ENCODE measurements at places on chromosomes 2 and 18.

DNA sequence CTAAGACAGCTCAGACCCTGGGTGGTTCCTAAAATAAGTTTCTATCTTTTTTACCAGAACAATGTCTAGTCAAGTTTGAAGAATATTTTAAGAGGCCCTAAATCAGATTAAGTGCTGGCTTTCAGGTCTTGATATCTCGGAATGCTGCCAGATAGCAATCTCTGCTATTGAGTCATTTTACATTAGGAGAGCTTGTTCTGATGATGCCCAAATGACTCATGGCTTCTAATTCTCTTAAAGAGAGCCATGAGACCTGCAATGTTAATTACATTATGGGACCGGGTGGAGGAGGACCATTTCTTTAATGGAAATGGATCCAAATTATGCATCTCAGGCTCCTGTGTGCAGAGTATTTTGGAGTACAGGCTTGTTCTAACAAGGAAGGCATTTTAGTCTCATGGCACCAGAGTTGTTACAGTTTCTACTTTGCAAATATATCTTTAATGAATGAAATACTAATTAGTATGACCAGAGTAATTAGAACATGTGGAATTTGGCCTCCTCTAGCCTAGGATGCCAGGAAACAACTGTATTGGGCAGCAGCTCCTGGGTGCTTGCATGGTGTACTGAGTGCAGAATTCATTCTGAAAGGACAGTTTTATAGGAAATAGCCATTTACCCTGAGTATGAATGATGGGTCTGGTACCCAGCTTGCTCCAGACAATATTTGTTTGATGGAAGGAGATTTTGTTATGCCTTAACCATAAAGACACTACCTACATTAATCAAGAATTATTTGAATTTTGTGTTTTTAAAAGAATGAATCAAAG is 94.0 kb upstream of the SULT1C3 start:
- DNase-seq = no peak

GRCh38 chr2:180742801-180743200 is 237.6 kb upstream of the UBE2E3 start:
- DNase-seq = no peak

GRCh38 chr2:217404236-217404760 is 544.4 kb upstream of the TNP1 start:
- DNase-seq = no peak

DNA sequence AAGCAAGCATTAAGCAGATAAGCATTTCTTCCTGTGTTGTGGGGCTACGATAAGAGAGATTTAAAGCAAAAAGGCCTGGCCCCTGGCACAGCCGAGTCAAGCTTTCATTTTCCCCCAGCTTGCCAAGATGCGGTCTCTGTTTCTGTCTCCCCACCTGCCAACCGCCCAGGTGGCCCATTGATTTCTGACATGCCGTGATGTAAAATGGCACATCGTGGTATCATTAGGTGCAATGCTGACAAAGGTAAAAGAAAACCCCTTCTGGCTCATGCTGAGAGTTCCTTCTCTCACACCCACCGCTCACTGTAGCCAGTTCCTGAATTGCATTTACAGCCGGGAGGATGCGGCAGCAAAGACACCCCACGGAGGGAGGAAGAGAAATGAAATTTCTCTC is 62.8 kb downstream of the BOD1L2 start:
- DNase-seq = peak; percentile 2

GRCh38 chr2:3024401-3024935 is 353.1 kb downstream of the EIPR1 start:
- no peak for DNase-seq

- DNase-seq = no peak
Measured at GRCh38 chr2:180656455-180656847, 324.0 kb upstream of the UBE2E3 start.

- peak; percentile 27 for DNase-seq
Measured at GRCh38 chr2:151808258-151809072, 19.8 kb downstream of the ARL5A start.

- DNase-seq = no peak
Measured at GRCh38 chr2:176158186-176158591, 1.1 kb downstream of the HOXD3 start.
